Heart left ventricle (tissue), 16 donors: ENCODE measurements at places on chromosomes 13 and 19. TPM values are rescaled to one million over a fixed set of nuclear protein-coding genes. Genes with fewer than 3 reads are reported as not detected.

GRCh38 chr13:31843044-31843443 is 103.7 kb downstream of the RXFP2 start:
- DNase-seq: no peak
- H3K36me3 ChIP-seq: no peaks in the 10 kb centered on the region
- peaks cover 5% of the 10 kb centered on the region for H3K4me1 ChIP-seq
- H3K27me3 ChIP-seq: no peaks in the 10 kb centered on the region
- no peak overlapping the region for H3K4me3 ChIP-seq

- no peaks in the 10 kb centered on the region for H3K27me3 ChIP-seq
- H3K27ac ChIP-seq: no peak overlapping the region
- no peaks in the 10 kb centered on the region for H3K36me3 ChIP-seq
- no peak for DNase-seq
- H3K4me1 ChIP-seq: no peaks in the 10 kb centered on the region
- no peak overlapping the region for H3K4me3 ChIP-seq
Observed at GRCh38 chr13:60757501-60758215, 360.6 kb downstream of the TDRD3 start.

DNA sequence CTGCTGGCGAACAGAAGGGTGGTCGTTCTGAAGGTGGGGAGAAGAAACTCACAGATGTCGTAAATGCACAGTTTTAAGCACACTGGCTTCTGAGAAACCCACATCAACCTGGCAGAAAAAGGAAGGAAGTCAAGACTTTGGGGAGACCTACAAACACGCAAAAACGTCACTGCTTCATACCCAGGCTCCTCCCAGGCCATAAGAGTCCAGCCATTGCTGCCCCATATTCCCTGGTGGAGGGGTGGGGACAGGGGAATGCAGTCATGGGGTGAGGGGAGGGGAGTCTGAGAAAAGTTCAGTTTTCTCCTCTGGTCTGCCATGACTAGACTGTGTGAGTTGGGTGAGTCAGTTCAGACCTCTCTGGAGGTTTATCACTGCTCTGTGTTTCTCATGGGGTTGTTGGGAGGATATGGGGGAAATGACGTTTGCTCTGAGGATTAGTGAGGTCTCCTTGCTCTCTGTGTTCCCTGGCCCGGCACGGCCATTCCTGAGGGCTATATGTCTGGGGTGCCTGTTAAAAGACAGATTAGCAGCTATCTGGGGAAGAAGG is 139.0 kb downstream of the FLT1 start:
- H3K4me3 ChIP-seq: no peak overlapping the region
- no peaks in the 10 kb centered on the region for H3K27me3 ChIP-seq
- peaks cover 31% of the 10 kb centered on the region for H3K36me3 ChIP-seq
- DNase-seq: no peak
- peaks cover 20% of the 10 kb centered on the region for H3K4me1 ChIP-seq

The TGDS gene
- 3.7 TPM for polyA plus RNA-seq

DNA sequence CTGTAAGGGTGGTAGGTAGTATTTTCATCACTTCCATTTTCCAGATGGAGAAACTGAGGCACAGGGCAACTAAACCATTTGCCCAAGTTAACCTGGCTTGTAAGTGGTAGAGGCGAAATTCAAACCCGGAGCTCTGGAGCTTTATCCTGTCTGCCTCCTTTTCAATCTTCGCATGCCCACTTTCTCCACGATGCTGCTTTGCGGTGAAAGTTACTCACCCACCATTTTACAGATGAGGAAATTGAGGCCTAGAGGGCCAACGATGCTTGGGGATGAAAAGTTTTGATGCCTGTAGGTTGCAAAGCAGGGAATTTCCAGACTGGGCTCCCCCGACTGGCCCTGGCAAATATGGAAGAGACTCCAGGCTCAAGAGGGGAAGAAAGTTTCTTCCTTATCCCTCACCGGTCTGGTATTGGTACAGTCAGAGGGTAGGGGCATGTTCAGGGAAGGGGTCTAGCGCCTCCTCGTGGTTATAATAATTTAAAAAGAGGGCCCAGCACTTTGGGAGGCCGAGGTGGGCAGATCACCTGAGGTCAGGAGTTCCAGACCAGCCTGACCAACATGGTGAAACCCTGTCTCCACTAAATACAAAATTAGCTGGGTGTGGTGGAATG is 1.9 kb upstream of the SH2D3A start:
- no peaks in the 10 kb centered on the region for H3K36me3 ChIP-seq
- no peak overlapping the region for H3K27ac ChIP-seq
- H3K4me1 ChIP-seq: no peaks in the 10 kb centered on the region
- no peak overlapping the region for H3K4me3 ChIP-seq
- DNase-seq: no peak

GRCh38 chr13:113666951-113667701 is at the start of gene GRK1:
Gene GRK1, plus strand, starts transcription at chr13:113667219. Its CDS starts 168 bp downstream, at chr13:113667387.
- no peak within 1 kb of the TSS for H3K4me3 ChIP-seq
- no peaks in the 10 kb centered on the region for H3K36me3 ChIP-seq
- H3K4me1 ChIP-seq: no peaks in the 10 kb centered on the region
- DNase-seq: no peak
- no peaks in the 10 kb centered on the region for H3K27me3 ChIP-seq

DNA sequence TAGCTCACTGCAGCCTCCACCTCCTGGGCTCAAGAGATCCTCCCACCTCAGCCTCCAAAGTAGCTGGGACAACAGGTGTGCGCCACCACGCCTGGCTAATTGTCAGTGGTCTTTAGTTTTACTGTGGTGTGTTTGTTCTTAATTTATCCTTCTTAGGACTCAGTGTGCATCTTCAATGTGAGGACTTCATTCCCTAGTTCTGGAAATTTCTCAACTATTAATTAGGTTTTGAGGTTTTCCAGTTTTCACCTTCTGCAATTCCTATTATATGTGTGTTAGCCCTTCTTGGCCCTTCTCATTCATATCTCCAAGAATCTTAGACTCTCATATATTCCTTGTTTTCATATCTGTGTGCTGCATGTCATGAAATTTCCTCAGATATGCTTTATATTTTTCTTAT is 32.2 kb upstream of the SLC7A10 start:
- H3K27ac ChIP-seq: no peak overlapping the region
- DNase-seq: no peak

DNA sequence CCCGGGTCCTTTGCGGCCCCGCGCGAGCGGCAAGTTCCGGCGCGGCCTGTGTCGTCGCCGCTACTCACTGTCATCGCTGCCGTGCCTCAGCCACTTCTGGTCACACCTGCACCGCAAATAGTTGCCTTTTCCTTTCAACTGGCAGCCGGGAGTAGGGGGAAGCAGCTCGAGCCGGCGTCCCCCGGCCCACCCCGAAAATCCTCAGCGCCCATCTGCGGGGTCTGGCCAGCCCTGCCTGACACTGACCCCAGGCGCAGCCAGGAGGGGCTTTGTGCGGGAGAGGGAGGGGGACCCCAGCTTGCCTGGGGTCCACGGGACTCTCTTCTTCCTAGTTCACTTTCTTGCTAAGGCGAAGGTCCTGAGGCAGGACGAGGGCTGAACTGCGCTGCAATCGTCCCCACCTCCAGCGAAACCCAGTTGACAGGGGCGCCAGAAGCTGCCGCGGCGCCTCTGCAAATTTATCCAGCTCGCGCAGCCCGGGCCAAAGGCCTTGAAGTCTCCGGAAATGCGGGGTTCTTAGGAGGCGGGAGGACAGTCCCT is 1.7 kb downstream of the PDX1 start:
- no peaks in the 10 kb centered on the region for H3K36me3 ChIP-seq
- peaks cover 53% of the 10 kb centered on the region for H3K4me1 ChIP-seq
- H3K27me3 ChIP-seq: peaks cover 98% of the 10 kb centered on the region
- no peak overlapping the region for H3K27ac ChIP-seq

DNA sequence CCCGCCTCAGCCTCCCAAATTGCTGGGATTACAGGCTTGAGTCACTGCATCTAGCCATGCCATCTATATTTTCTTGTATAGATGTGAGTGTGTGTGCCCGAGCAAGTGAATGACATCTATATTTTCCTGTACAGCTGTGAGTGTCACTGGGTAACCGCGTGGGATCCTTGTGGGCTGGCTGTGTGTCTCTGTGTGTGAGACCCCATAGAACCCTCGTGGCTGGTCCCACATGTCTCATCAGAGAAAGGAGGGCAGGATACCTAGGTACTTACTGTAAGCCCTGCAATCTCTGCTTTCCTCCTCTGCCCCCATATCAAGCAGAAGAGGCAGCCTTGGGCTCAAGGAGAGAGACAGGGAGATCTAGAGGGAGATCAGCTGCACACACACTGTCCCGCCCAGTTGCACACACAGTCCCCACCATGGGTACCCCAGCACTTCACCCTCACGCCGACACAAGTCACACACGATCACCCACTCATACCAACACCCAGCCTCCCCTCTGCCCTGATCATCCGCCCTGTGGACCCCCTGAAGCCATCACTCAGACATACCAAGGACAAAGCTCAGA is 655 bp downstream of the DENND1C start:
- H3K4me3 ChIP-seq: no peak overlapping the region
- peaks cover 3% of the 10 kb centered on the region for H3K4me1 ChIP-seq
- H3K36me3 ChIP-seq: no peaks in the 10 kb centered on the region
- no peak overlapping the region for H3K27ac ChIP-seq
- DNase-seq: no peak

The POSTN gene
- polyA plus RNA-seq: 27.5 TPM

DNA sequence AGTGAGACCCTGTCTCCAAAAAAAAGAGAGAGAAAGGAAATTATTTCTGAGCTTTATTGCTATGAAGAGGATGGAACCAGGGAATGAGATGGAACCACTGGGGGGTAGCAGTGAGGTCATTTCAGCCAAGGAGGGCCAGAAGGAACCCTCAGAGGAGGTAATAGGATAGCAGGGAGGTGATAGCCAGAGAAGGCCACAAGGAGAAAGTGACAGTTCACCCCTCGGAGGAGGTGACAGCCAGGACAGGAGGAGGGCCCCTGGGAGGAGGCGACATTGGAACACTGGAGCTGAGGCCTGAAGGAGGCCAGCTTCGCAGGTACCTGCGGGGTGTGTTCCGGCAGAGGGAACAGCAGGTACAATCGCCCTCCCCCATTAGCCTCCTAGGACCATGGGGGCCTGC is 675 bp upstream of the PGPEP1 start:
- H3K27ac ChIP-seq: no peak overlapping the region
- H3K4me1 ChIP-seq: peaks cover 21% of the 10 kb centered on the region
- H3K27me3 ChIP-seq: no peaks in the 10 kb centered on the region
- no peak for DNase-seq
- peak overlapping the region; percentile 72 for H3K4me3 ChIP-seq
- H3K36me3 ChIP-seq: no peaks in the 10 kb centered on the region

The ZNF844 gene
- 6.3 TPM for polyA plus RNA-seq

- H3K27ac ChIP-seq: no peak overlapping the region
- H3K4me3 ChIP-seq: no peak overlapping the region
- peaks cover 4% of the 10 kb centered on the region for H3K27me3 ChIP-seq
Observed at GRCh38 chr13:38775085-38775484, 88.2 kb downstream of the FREM2 start.

The SIAH3 gene
- polyA plus RNA-seq: not detected

The WTIP gene
- polyA plus RNA-seq: 9.0 TPM
